Upper lobe of right lung (tissue), 1 donor: ENCODE measurements at places on chromosomes 4 and X.

DNA sequence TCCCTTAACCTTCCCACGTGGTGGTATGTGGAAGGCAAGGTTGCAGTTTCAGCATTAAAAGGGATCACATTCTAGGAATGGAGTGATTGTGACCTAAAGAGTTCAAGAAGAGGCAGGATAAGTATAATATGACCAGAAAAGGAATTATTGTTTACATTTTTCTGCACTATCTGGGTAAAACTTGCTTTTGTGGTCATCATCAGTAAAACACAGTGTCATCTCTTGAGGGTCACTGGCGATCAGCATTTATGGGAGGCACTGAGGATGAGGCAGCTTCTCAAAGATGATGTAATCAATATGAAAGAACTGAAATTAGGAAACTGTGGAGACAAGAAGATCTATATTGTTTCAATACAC, 88.7 kb downstream of the CFAP299 start:
- DNase-seq, result no peak

GRCh38 chr4:56231410-56231809, 155.9 kb downstream of the AASDH start:
- DNase-seq, result no peak

GRCh38 chr4:108247387-108248049, 78.8 kb upstream of the LEF1 start:
- DNase-seq, result peak; percentile 59

DNA sequence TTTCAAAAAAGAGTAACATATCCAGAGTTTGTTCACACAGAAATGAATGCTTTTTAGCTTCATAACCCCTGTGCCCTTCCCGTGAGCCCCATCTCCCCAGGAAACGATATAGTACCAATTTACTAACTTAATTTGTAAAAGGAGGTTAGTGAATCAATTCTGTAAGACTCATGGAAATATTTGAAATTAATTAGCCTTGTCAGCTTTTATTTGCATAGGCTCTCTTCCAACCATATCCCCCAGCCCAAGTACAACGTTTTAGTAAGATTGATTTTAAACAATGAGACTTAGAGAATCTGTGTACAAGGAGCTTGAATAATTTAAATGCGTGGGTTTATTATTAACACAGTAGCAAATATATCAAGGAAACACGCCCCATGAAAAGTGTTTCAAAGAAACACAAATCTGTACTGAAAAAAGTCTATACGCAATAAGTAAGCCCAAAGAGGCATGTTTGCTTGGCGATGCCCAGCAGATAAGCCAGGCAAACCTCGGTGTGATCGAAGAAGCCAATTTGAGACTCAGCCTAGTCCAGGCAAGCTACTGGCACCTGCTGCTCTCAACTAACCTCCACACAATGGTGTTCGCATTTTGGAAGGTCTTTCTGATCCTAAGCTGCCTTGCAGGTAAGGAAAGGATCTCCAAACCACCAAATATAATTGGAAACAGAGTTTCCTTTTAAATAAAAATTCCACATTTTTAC, at the start of gene VSIG1:
Gene VSIG1 (plus strand): TSS at position 512 of the 703 bp plus-strand sequence. CDS start 66 bp downstream, at position 578.
- no peak for DNase-seq

DNA sequence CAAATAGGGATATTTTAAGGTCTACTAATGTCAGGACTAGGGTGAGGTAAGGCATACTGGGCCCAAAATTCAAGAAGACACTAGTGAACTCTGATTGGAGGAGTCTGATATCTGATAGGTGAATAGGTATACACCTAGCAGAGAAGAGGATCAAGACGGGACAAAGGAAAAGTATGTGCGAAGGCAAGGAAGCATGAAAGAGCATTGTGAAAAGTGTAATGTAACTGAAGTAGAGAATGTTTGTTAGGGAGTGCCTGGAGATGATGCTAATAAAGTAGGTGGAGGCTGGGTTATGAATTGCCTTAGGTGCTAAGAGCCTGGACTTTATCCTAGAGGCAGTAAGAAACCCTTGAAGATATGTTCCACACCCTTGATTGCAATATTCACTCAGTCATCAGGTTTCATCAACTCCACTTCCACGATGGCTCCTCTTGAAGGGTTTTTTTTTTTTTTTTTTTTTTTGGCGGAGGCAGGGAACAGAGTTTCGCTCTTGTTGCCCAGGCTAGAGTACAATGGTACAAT, 49.9 kb upstream of the XIAP start:
- DNase-seq, result no peak
